ENCODE measurements at places on chromosomes 6 and 20.

DNA sequence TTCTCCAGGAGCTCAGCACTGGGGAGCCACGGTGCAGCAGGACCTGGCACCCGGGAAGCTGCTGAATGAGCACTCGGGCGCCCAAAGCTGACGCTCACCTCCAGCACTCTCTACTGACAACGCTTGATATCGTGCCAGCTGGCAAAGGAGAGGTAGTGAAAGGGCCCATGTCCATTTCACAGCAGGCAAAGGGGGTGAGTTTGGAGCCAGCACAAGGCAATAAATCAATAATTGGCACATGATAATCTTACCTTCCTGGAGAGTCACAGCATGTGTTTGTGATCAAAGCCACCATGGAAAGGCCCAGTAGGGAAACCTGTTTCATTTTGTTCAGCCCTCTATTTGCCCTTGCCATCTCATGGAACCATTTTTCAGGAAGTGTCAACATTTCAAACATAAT is 23.3 kb upstream of the SMIM26 start:
- DNase-seq: no peak

- no peak for DNase-seq
Measured at GRCh38 chr6:7153789-7154188, 46.0 kb downstream of the RREB1 start.

GRCh38 chr6:77273929-77274328 is 189.4 kb downstream of the HTR1B start:
- DNase-seq: no peak

DNA sequence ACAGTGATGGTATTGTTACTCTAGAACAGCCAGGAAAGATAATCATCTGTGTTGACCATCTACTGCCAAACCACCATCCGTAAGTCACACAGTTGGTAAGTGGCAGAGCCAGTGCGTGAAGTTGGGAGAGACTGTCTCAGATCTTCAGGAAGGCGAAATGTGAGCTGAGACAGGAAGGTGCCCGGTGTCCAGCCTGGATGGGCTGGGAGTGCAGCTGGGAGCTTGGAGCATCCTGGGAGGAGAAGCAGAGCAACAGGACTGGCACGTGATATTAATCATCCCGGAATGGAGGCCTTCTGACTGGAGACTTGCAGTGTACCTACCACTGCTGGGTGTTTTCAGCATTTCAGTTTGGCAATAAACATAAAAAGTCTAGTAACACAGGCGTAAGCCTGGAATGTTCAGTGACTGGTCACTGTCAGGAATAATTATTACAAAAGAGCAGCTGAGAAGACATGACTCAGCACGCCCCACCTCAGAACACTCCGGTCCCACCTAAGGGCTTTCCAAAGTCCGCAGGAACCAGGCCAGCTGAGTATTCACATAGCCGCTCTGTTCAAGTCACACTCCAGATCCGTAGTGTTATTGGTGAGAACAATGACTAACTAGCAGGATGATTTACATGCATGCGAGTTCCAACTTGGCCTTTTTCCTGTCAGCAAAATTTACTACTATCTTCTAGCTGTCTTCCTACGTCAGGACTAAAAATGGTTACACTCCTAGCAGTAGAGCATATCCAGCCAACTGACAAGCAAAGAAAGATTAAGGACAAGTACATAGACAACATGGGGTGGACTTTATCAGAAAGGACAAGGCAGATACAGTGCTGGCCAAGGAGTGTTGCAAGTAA is 45.1 kb upstream of the PNRC1 start:
- DNase-seq: peak; percentile 86

DNA sequence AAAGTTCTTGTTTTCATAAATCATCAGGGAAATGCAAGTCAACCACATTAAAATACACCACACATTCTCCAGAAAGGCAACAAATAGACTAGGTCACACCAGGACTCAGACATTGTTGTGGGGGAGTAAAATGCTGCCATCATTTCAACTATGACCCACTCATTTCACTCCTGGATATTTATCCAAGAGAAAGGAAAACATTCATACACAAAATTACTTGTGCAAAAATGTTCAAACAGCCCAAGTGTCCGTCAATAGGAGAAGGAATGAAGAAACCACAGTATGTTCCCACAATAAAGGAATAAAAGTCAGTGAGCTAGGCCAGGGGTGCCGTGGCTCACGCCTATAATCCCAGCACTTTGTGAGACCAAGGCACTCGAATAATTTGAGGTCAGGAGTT is 81.5 kb upstream of the QKI start:
- DNase-seq: no peak

DNA sequence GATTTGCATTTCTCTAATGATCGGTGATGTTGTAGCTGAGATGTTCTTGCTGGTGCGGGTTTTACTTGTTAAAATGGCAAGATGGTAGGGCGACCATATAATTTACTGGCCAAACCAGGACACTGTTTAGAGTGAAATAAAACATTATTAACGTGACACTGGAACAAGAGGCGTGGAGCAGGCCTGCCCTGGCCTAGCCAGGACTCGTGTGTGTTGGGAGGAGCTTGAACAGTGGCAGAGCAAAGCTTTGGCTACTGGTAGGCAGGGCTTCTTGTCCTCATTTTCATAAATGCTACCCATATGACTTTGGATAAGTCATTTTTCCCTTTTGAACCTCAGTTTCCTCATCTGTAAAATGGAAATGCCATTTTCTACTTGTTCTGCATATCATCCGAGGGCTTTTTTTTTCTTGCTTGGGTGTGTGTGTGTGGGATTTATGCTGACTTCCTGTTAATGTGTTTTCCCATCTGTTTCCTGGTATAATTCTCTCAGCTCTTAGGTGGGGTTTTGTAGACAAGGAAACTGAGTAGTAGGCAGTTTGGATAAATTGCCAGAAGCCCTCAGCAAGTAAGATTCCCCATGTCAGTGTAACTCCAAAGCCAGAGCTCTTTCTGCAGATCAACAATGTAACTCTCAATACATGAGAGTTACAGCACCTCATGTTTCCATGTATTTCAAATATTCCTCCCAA is 81.7 kb downstream of the TOX2 start:
- no peak for DNase-seq

DNA sequence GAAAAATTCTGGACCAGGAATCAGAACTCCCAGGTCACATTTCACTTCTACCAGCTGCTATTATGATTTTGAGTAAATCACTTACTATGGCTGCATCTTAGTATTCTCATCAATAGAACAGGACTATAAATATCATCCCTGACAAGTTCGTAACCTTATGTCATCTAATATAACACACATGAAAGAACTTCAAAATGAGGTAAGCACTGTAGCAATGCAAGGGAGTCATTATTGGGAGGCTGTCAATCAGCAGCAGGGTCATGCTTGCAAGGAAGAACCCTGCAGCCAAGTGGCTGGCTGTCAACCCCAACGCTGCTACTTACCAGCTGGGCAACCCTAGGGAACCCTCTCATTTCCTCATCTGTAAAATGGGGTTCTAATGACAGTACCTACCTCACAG is 123.3 kb upstream of the B3GAT2 start:
- DNase-seq: no peak

GRCh38 chr20:58112017-58112781 is 116.3 kb downstream of the ANKRD60 start:
- DNase-seq: no peak

DNA sequence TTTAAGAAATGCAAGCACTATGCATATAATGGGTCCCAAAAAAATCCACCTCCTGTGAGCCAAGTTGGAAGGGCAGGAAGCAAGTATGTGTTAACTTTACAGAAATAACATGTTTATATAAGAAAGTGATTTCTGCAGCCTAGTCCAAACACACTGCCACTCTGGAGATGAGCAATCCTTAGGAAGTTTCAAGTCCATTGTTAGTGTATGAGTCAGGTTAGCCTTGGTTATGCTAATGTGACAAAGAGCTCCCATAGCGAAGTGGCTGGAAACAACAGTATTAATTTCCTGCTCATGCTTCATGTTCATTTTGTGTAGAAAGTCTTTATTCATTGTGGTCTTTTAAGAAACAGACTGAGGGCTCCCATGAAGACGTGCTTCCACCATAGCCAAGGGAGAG is 121.4 kb downstream of the TBXT start:
- DNase-seq: peak; percentile 95

GRCh38 chr6:147117580-147117979 is 86.6 kb upstream of the STXBP5 start:
- no peak for DNase-seq

DNA sequence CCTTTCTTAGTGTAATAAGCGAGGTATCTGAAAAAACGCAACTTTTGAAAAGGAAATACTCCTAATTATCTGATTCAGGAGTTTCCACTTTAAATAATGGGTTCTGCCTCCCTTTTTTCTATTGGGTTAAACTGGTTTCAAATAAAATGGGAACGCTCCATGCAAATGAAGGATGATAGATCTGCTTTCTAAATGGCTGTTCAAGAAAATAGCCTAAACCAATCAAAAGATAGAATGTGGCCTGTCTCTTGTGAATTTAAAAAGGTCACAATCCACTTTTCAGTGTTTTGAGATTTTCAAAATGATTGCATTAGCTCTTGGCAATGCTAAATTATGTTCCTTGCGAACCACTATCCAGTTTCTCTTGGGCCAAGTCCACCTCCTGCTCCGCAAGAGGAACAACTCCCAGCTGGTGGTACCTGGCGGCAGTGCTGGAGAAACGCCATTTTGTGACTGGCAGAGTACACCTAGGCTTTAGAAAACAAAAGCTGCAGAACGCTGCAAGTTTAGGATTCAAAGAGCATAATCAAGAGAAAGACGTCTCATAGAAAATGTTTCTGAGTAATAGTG is 56.7 kb downstream of the TRIM38 start:
- DNase-seq: no peak

- DNase-seq: no peak
Measured at GRCh38 chr6:25041485-25042035, 105.8 kb upstream of the RIPOR2 start.

- DNase-seq: no peak
Measured at GRCh38 chr6:164533045-164533362, 776.4 kb downstream of the C6orf118 start.

- no peak for DNase-seq
Measured at GRCh38 chr20:60148885-60149284, 190.7 kb downstream of the CDH26 start.

- no peak for DNase-seq
Measured at GRCh38 chr6:161134550-161135298, 139.1 kb downstream of the AGPAT4 start.

DNA sequence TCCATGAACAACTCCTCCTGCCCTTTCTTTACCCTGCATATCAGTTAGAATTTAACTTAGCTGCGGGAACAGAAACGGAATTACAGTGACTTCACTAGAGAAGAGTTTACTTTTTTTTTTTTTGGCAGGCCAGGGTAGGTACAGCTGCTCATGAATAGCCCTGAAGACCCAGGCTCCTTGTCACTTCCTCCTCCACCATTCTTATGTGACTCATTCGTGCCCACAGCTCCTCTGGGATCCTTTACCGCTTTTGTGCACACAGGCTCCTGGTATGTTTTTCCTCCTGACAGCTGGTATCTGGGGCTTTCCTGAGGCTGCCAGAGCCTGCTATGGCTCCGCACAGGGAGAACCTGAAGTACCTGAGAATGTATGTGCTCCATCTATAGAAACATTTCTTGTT is 3.9 kb upstream of the KCNS1 start:
- DNase-seq: no peak

DNA sequence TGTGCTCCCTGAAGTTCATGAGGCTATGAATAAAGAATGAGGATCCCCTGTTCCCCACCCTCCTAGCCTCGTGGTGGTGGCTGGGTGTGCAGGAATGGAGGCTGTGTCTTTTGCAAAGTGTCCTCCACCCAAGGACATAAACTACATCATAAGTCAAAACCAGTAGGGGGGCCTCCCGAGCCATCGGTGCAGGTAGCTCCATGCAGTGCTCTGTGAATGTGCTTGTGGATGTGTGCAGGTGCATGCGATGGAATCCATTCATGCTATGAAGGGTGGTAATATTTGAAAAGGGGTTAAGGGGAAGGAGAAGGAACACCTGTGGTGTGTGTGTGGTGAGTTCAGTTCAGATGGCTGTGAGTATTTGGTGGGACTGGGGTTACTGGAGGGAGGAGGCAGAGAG is 197.3 kb downstream of the NRN1 start:
- no peak for DNase-seq

- DNase-seq: peak; percentile 21
Measured at GRCh38 chr6:121093928-121094327, 240.4 kb downstream of the TBC1D32 start.

DNA sequence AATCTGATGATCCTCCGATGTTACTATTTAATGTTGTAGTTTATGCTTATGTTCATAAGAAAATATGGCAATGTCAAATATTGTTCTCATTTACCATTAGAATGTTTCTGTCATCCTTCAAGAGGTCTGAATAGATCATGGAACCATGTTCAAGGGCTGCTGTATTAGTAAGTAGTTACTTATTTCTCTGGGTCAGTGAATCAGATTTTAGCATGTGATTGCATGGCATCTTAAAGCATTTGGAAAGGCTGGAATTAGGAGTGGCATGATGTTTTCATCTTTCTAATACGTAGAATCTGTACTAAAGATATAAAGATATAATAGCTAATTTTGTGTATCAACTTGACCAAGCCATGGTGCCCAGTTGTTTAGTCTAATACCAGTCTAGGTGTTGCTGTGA is 40.5 kb upstream of the NKX2-4 start:
- no peak for DNase-seq

DNA sequence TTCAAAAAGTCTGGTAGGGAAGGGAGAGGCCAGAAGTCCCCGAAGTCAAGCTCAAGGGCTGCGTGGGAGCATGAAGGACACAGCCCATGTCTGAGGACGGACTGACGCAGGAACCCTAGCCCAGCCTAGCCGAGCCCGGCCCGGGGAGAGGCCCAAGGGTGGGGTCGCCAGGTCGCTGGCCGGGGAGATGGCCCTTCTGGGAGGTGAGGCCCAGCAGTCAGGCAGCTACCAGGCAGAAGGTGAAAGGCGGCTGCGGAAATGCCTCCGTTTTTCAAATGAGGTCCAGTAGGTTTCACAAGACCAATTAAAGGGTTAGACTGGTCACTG is 44.6 kb downstream of the WDR27 start:
- DNase-seq: no peak

DNA sequence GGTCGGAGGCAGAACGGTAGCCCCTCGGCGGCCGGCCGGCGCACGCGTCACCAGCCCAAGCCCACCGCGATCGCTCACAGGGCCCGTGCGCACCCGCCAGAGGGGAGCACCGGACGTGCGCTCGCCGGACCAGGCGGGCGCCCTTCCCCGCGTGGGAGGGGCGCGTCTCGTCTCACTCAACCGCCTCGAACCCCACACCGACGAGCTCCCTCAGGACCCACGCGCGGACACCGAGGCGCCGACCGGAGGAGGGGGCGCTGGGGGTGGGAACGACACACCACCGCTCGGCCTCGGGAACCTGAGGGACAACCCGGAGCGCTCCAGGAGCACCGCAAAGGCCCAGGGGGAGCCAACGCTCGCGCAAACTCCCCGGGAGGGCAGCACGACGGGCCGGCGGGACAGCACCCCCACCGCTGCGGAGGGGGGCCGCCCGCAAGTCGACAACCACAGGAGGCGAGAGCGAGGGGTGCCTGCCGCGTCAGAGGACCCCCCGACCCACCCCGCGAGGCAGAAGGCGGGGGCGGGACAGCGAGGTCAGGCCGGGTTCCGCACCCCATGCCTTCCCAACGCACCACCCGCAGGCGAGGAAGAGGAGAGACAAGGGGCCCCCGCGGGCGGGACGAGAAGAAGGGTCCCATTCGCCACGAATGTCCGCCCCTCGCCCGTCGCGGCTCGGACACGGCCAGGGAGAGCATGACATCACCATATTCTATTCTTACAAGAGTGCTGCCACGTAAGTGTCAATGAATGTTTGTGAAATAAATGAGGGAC is 512.7 kb upstream of the ZNF337 start:
- no peak for DNase-seq

- DNase-seq: no peak
Measured at GRCh38 chr6:21856844-21857243, 263.3 kb downstream of the SOX4 start.
